ENCODE measurements at places on chromosomes 2 and 18.

DNA sequence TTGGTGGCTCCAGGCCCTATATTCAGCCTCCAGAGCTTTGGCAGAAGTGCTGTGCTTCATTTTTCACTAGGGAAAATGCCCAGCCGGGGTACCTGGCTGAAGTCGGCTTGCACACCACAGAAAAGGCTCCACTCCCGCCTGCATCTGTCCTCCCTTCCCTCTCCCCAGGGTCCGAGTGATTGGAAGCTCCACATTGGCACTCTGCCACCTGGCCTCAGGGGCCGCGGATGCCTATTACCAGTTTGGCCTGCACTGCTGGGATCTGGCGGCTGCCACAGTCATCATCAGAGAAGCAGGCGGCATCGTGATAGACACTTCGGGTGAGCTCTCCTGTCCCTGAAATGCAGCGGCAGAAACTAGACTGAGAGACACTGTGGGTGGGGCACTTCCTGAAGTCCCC, 47.4 kb downstream of the IMPA2 start:
- DNase-seq: no peak

DNA sequence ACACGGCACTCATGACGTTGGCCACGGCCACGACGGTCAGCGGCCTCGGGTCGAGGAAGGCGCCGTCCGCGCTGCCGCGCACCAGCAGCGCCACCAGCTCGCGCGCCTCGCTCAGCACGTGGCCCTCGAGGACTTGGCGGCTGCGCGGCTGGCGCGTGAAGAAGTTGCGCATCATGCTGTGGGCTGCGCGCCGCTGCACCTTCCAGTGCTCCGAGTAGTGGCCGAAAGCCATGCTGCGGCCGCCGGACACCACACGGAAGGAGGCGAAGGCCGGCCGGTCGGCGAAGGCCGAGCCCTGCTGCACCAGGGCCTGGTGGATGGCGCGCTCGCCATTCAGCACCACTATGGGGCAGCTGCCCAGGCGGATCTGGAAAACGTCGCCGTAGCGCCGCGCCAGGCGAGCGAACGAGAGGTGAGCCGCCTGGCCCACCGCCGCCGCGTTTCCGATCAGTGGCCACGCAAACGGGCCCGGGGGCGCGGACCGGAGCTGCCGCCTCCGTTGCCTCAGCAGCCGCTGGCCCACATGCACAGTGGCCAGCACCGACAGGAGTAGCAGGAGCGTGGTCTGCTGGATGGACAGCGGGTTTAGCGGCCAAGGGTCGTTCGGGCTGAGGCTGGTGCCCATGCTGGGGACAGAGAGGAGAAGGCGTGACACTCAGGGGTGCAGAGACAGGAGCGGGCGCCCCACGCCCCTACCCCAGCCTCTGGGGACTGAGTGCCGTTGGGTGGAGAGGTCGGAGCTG, 1.0 kb downstream of the CYP1B1 start:
- DNase-seq: no peak

DNA sequence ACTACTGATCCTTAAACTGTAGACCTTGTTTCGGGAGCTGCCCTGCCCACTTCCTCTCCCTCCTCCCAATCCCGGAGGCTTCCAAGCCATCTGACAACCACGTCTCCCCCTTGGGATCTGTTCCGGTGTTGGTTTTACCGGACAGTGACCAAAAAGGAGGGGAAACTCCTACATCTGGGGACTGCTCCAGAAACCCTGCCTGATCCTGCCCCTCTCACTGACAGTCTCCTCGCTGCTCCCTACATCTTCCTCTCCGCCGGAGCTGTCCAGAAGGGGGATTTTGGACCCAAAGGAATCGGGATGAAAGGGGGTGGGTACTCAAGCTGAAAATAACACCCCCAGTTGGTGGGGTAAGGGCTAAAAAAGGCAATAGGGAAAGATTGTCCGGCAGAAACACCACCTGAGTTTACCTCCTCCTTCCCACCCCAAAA, 1.5 kb downstream of the INO80D start:
- DNase-seq: no peak

GRCh38 chr18:48819276-48819675, 131.5 kb downstream of the SMAD7 start:
- DNase-seq: peak; percentile 8

DNA sequence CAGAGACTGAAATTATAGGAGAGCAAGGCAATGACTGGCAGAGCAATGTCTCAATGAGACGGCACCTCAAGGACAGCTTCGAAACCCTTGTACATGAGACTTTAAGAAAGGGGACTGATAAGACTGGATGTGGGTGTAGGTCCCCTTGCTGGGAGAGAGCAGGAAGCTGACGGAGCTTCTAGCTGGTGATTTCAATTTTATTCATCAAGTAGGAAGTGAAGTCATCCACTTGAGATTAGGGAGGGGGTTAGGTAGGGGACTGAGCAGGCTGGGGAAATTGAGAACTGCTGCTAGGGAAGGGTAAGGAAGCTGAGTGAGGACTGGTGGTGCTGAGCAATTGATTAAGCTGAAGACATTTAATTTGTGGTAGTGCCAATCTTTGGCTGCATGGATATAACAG, 99.5 kb upstream of the ITGB6 start:
- DNase-seq: no peak

DNA sequence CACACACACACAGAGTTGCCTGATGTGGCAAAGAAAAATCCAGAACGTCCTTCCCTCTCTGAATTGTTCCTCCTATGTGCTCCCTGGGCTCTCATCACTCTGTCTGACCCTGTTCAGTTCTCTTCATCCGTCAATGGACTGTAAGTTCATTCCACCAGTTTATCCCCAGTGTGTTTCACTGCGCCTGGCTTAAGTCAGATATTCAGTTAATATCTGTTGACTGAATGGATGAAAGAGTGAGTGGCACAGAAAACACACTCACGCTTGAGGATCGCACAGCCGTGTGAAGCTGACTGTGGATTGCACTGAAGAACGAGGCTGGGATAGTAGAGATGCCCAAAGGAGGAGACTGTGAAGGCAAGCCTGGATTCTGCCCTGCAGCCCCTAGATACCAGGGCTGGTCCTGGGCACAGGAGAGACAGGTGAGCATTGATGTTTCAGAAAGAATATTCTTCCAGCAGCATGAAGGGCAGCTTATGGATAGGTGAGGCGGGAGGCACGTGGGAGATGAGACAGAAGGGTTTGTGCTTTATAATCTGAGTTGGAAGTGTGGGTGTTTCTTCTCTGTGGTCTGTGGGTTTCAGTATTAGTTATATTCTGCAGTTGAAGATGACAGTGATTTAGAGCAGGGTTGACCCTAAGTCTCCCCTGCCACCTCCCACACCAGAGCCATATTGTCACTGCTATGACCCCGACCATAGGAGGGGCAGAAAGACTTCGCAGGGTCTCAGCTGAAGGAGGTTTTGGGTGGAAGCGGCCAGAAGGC, 129.9 kb downstream of the SOCS6 start:
- no peak for DNase-seq

GRCh38 chr2:84781942-84782716, 98.8 kb downstream of the TRABD2A start:
- peak; percentile 65 for DNase-seq

DNA sequence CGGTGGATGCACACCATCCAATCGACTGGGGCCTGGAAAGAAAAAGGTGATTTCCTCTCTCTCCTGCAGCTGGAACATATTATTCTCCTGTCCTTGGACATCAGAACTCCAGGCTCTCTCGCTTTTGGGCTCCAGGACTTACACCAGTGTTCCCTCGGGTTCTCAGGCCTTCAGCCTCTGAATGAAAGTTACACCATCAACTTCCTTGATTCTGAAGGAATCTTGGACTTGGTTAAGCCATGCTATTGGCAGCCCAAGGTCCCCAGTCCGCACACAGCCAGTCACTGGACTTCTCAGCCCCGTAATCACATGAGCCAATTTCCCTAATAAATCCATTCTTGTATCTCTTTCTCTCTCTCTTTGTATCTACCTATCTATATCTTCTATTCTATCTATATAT, 418.9 kb downstream of the IRS1 start:
- DNase-seq: no peak

GRCh38 chr2:20299113-20299512, 51.5 kb downstream of the PUM2 start:
- DNase-seq: no peak

- DNase-seq: no peak
These were observed 195.9 kb downstream of the RTP5 start for GRCh38 chr2:242065426-242065825.

- DNase-seq: no peak
These were observed 41.3 kb downstream of the BCL11A start for GRCh38 chr2:60512062-60512622.

GRCh38 chr2:220279372-220279771, 651.9 kb downstream of the SLC4A3 start:
- no peak for DNase-seq

DNA sequence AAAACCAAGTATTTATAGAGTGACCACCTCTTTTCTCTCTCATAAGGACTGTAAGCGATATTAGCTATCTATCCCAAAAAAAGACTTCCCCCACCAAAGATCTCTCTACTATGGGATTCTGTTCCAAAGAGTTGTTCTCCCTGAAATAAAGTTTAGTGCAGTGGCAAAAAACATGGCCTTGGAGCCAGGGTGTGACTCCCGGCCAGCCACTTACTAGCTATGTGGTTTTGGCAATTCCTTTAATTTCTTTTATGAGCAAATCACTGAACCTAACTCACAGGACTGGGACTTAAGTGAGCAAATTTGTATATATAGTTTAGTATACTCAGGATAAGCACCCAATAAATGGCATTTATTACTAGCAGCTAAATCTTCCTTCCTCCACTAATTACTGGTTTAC, 42.6 kb downstream of the SESTD1 start:
- no peak for DNase-seq

- no peak for DNase-seq
These were observed 36.4 kb downstream of the PXDN start for GRCh38 chr2:1707771-1708418.

- DNase-seq: no peak
These were observed 80.9 kb downstream of the SP100 start for GRCh38 chr2:230496891-230497290.

GRCh38 chr2:50766058-50766457, 265.9 kb downstream of the NRXN1 start:
- DNase-seq: no peak

DNA sequence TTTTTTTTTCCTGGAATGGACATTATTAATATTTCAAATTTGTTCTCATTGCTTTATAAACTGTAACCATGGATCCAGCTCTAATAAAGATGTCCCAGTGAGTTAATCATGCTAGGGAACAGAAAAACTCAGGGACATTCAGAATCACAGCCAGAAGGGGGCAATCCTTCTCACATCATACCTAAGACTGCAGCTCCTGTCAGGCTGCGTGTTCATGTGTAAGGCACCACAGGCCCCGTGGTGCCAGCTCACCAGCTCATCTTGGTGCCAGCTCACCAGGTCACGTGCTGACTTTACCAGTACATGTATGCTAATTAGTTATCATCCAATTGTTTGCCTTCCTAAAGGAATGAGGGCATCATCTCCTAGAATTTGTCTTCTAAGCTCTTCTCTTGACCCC, 84.7 kb upstream of the NEDD4L start:
- DNase-seq: no peak

- no peak for DNase-seq
These were observed 286.8 kb upstream of the HS6ST1 start for GRCh38 chr2:128605421-128605820.
